ENCODE measurements at places on chromosomes 2 and 18.

- DNase-seq: no peak
Measured at GRCh38 chr2:67142071-67142470, 255.1 kb upstream of the ETAA1 start.

- DNase-seq: no peak
Measured at GRCh38 chr2:9983401-9984216, 32.1 kb downstream of the GRHL1 start.

DNA sequence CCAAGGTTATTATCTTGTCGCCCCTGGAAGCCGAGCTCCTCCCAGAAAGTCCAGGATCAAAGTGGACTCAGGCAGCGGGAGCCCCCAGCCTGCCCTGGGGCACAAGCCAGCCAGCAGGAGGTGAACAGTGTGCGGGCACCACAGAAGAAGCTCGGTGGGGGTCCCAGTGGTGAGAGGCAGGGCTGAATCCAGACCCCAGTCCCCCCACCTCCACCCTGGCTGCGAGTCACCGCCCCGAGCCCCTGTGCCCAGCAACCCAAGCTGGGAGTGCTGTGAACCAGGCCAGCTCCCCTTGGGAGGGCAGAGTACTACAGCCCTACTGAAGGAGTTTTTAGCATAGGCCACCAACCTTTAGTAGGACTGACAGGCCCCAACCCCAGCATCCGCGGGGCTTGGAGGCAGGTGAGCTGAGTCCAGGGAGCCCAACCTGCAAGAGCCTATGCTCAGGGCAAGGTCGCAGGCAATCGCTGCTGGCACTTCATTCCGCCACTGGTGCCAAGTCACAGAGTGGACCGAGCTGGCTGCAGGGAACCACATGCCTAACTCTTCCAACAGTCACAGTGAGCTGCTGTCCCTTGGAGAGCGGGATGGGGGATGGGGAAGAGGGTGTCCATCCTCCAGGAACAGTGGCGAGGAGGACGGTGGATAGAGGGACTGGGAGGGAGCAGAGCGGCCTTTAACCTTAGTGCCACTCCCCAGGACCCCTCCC is 3.0 kb downstream of the PIEZO2 start:
- no peak for DNase-seq

GRCh38 chr2:71634567-71634966 is 181.2 kb downstream of the DYSF start:
- DNase-seq: no peak

GRCh38 chr2:163266772-163267171 is 428.2 kb upstream of the KCNH7 start:
- no peak for DNase-seq

- no peak for DNase-seq
Measured at GRCh38 chr2:130864830-130865800, 28.4 kb downstream of the ARHGEF4 start.

DNA sequence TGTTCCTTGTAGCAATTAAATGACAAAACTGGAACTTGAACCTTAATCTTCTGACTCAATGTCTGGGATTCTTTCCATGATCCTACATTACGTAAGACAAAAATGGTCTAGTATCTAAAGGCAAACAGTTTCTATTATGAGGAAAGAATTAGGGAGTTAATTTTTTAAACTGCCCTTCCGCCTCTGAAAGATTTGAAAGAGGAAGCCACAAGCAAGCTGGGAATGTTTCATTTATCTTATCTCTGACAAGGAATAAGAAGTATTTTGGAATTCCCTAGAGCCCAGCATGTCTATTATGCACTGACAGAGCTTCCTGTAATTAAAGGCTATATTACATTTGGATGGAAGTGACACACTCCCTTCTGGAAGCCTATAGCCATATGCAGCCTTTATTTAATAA is 558.8 kb upstream of the CDH2 start:
- no peak for DNase-seq

DNA sequence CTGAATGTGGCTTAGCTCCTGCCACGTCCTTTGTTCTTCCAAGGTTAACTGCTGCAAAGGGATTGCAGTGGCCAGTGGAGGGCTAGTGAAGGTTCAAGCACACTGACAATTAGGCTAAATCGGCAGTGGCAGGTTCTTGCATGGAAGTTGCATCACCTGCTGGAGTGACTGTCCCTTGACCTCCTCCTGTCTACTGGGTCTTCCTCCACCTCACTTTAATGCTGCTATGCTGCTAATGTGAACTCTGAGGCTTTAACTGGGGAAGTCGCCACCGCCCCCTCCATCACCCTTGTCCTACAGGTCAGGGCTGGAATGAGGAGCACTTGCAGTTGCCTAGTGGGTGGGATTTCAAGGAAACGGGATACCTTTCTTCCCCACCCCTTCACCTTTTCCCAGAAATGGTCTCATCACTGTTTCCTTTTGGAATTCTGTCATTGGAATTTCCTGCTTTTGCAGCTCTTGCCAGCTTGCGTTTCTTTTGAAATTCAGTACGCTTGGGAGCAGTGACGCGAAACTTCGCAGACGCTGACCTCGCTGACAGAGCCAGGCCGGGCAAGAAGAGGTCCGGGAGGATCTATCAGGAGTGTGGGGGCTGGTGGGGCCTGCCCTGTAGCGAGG is 150.3 kb downstream of the SH3RF3 start:
- DNase-seq: no peak

- no peak for DNase-seq
Measured at GRCh38 chr18:31576670-31577069, 15.0 kb upstream of the TTR start.

DNA sequence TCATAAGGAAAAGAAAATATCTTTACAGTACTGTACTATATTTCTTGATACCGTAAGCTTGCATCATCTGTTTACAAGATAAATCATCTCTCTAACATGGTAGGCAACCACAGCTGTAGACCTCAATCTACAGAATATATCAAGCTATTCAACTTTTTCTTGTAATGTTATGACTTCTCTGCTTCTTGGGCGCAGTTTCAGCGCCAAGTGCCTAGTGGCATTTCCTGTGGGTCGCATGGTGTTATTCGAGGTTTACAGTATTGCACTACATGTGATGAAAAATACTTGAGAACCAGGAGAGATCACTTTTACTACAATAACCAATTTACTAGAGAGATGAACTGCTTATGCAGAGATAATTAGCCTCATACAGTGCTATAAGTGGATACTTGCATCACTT is 34.0 kb upstream of the SESTD1 start:
- DNase-seq: no peak

DNA sequence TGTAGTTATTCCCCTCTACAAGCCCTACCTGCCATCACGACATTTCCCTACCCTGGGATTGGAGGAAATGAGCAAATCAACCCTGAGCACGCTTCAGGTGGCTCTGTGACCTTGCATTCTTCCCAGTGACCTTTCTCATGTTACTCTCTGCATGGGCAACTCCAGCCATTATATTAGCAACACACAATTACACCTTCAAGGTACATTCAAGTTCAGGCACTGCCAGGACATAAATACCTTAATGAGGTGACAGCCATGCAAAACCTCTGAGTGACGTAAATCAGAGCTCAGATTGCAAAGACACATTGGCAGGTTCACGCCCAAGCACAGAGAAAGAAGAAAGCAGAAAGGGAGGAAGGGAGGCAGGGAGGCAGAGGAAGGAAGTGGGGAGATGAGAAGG is 68.7 kb upstream of the ALK start:
- no peak for DNase-seq

- no peak for DNase-seq
Measured at GRCh38 chr2:113831161-113831560, 58.7 kb upstream of the ACTR3 start.

GRCh38 chr2:143530758-143531157 is 401.5 kb downstream of the ARHGAP15 start:
- DNase-seq: no peak

GRCh38 chr18:6021306-6022073 is 126.2 kb upstream of the TMEM200C start:
- no peak for DNase-seq

GRCh38 chr2:202841090-202841867 is 30.3 kb downstream of the ICA1L start:
- no peak for DNase-seq

GRCh38 chr2:30270166-30270565 is 38.8 kb downstream of the LBH start:
- DNase-seq: no peak

DNA sequence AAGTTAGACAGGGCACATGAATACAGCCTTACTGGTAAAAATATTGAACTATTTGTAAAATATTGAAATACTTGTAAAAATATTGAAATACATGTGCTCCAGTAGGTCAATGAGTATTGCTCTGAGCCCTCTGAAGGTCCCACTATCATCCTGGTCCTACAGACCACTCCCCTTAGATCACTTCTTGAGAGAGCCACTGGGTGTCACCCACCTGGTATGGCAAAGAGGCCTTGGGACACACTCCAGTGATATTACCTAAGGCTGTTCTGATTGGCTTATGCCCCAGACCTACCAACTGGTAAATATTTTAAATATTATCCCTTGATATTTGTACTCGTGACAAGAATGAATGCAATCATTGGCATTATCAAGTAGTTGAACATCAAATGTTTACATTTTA is 5.0 kb downstream of the THSD7B start:
- no peak for DNase-seq

DNA sequence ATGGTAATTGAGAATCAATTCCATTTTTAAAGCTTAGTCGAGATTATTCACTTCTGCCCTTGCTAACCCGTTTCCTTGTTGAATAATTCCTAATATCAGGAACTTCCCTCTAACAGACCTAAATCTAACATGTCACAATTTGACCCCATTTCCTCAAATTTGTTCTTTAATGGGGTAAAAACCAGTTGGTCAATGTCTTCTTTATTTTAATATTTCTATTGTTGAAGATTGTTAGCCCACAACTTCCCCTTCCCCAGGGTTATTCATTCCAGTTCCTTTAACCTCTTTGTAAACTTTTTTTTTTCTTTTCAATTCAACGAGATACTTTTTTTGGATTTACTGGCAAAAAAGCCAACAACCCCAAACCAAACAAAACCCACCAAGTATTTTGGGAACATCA is 7.3 kb downstream of the TNFRSF11A start:
- no peak for DNase-seq

DNA sequence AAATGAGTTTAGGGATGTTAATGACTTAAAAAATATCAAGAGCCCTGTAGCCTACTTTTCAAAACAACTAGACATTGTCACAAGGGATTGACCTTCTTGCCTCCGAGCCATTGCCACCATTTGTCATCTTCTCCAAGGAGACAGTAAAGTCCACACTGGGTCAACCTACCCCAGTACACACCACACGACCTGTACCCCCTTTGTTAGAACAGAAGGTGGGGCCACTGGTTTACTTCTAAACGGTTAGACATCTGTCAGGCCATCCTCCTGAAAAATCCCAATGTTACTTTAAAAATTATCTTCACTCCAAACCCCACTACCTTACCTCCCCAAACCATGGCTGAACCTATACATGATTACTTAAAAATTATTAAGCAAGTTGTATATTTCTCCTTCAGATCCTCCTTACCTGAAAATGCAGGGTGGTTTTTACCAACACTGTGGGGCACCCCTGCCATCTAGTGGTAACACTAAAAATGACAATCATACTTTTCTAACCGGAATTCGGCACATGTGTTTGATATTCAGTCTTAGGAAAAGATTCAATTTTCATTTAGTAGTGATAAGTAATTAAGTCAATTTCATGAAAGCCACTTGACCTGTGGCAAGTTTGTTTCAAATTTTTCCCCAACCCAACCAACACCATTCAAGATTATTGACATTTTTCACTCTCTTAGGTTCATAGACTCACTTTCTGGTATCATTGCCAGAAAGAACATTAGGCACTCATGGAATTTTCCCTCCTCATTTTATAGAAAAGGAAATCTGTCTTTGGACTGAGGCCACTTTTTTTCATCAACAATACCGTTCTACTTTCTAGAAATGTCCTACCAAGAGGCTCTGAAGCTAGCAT is 265.3 kb upstream of the PKDCC start:
- DNase-seq: no peak

DNA sequence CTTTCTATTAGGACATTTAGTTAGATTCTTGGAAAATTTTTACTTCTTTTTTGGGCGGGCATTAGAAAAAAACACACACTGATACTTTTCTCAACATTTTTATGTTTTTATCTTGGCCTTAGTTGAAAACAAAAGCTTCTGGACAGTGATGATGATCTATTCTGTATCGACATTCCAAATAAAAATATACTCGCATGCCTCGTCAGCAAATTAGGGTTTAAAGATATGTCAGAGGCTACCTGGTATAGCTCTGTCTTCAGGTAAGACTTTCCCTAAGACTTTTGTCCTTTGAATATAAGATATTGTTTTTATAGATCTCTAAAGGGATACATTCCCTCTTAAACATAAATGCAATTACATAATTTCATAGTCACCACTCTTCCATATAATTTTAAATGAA is 816.8 kb downstream of the LRP1B start:
- no peak for DNase-seq

DNA sequence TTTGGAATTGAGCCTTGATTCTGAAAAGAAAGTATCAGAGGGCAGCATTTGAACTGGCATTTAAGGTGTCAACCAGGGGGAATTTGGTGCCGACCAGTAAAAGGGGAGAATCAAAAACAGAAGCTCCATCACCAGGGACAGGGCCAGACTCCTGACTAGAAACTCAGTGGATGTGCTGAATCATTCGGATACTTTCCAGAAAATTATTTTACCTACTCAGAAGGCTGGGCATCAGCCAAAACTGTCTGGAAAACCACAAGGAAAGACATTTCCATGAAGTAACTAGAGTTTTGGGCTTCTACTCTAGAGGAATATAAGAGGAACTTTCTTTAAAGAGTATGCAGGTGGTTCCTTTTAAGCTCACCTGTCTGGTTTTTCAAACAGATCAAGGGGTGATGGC is 756.6 kb downstream of the RNF144A start:
- no peak for DNase-seq

DNA sequence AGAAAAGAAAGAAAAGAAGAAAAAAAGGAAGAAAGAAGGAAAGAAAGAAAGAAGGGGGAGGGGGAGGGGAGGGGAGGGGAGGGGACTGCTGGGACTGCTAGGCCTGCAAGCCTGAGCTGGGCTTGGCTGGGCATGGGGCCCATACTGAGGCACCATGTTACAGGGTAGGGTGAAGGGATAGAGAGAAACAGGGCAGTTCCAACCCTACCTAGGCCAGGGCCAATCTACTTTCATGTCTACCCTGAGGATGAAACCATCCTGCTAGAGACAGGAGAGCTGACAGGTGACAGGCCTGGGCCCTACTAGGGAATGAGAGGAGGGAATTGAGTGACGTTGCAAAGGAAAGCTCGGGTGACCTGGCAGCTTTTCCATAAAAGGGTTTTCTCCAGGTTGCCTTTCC is 41.7 kb downstream of the TEX44 start:
- no peak for DNase-seq

DNA sequence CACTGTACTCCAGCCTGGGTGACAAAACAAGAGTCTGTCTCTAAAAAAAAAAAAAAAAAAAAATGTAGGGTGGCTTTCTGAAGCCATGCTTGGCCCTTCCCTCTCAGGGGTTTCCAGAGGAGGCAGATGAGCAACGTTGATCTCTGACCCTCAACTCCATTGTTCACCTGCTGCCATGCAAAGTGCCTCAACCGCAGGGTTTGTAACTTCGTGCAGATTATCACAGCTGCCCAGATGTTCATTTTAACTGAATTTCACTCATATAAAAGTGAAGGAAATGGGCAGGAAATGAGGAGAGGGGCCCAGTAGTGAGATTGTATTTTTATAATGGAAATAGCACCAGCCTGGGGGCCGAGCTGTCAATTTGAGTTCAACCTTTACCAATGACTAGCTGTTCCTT is 14.9 kb upstream of the B3GNT2 start:
- no peak for DNase-seq

Measured in stimulated activated CD8-positive, alpha-beta memory T cell treated with anti-CD3 and anti-CD28 coated beads, Interleukin-7, amount 100 ng/mL, for 24 hours (primary cell).